ENCODE measurements at places on chromosomes 5 and 9.

GRCh38 chr5:159850160-159850559, 66.1 kb upstream of the ADRA1B start:
- no peak for DNase-seq

DNA sequence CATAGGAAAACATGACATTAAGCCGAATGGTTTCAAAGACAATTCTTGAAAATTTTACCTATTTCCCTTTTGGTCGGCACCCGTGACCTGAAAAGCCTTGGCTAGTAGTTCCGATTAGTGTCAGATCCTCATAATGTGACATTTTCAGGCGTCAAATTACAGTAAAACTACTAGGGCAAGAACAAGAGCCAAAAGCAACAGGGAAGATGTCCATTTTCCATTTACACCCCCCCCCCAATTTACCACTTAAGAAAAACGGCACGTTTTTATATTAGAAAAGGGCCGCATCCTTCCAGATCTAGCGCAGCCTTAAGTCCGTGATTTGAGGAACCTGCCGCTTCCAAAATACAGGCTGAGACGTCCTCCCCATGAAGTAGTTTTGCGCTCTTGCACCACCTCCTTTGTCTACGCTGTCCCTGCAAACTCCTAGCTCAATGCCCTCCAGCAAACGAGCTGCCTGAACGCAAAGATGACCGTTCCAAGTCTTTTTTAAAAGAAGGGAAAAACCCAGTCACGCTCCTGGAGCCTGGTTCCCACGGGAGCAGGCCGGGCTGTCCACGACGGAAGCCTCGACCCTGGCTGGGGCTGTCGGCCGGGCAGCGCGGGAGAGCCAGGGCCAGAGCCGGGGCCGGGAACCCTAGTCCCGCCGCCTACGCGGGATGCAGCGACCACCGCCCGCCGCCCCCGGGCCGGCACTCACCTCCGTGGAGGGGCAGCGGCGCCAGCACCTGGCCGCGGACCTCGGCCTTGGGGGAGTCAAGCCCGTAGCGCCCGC, 616 bp downstream of the RNF130 start:
- peak; percentile 43 for DNase-seq

DNA sequence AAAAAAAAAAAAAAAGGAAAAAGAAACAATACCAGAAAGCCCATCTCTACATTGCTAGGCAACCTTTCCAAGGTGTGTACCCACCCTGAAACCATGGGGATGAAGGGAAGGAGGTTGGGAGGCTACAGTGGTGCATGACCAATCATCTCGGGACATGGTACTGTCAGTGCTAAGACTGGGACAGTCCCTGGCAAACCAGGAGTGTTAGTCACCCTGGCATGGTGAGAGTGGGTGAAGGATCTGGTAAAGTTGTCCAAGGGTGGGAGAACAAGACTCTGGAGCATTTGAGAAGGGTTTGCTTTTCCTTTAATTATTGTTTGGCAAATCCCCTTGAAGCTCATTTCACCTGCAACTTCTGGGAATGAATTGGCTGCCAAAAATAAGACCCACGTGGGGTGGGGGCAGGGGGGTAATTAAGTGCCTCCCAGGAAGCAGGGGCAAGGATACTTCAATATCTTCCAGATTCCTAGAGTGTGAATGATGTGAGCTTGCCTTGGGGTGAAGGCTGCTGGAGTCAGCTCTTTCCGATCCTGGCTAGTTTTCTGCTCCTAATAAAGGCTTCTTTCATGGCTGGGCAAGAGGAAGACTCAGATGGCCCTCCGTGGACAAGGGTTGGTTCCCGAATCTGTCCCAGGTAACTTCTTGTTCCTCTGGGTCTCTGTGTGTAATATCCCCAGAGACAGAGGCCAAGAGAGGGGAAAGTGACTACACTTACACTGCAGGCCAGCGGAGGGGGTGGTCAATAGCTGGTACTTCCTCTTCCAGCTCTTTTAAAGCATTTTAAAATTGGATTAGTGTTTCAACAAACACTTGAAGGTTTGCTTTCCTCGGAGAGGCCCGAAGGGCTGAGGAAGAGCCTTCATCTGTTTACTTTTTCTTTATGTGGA, 61.6 kb upstream of the SPRY4 start:
- DNase-seq: no peak

- no peak for DNase-seq
Measured at GRCh38 chr9:115628426-115628825, 510.5 kb upstream of the TNC start.

DNA sequence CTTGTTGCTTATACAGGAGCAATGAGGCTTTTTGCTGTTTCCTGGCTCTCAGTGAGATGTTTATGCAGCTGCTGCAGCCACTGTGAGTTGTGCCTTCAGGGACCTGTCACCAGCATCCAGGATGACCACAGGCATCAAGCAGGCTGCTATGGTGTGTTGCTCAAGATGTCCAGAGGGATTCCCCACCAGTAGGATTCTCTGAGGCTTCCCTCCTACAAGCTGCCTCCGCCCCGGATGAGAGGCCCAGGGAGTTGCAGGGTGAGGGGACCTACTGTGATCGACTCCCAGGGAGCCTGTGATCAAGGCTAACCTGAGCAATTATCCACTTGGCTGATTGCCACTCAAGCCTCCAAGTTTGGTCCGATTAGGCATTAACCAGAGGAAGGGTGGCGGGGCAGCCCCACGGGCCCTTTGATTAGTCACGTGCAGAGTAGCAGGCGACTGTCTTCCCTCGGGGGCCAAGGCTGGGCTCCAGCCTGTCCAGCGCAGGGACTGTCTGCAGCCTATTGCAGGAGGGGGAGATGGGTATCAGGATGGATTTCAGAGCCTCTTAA, 1.8 kb upstream of the FAT2 start:
- DNase-seq: no peak

DNA sequence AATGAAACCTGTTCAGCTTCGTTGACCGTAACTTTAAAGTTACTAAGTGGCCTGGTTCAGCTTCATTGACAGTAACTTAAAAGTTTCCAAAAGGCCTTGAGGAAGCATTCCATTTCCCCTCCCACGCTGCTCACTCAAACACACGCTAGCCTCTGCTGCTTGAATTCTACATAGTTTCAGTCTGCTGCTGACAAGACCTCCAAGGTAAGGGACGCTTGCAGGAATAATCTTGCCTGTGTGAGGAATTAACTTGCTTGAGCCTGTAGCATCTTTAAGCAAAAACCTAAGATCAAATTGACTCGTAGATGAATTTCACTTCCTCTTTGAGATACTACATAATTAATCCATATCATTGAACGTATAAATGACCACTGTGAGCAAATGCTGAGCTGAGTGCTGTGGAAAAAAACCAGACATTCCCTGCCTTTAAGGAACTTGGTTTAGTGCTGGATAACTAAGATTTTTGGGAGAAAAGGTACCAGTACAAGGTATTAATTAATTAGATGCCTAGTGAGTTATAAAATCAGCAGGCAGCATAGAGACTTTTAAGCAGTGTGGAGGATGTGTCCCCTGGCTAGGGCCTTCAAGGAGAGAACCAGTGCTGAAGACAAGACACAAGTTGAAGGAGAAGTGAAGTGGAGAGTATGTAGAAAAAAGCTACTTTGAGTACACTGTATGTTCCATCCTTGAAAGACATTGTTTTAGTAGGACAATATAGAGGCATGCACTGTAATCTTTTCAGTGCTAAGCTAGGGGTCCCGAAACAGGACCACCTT, 39.2 kb downstream of the GRAMD2B start:
- no peak for DNase-seq

- DNase-seq: no peak
Measured at GRCh38 chr5:173228639-173229381, 6.2 kb downstream of the NKX2-5 start.

DNA sequence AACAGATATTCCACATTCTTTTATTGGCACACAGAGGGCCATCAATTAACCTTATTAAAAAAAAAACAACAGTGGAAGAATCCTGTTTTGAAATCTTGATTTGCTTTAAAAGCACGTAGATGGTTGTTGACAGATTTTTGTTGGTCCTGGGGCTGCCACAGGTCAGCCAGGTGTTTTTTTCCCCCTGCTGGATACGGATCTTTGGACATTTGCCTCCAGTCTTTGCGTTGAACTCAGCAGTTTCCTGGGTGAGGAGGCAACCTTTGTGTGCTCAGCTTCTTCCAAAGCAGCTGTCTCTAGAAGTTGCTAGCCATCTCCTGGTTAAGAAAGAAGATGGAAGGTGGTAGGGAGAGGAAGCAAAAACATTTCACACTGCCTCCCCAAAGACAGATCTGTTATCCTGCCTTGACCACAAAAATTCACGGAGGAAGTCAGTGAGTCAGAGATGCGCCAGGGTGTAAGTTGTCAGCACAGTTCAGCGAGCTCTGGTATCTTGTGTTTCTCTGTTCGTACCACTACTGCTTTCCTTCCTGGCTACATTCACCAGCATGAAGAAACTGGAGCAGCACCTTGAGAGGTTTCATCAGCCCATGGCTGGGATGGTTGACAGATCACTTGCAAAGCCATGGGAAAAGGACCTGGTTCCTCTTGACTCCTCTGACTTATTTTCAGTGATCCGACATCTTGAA, 207.3 kb downstream of the ARHGAP26 start:
- DNase-seq: peak; percentile 81

- DNase-seq: no peak
Measured at GRCh38 chr5:80070338-80071056, 35.3 kb downstream of the THBS4 start.

GRCh38 chr9:110936719-110937452, 101.4 kb downstream of the LPAR1 start:
- no peak for DNase-seq

- no peak for DNase-seq
Measured at GRCh38 chr5:105639511-105639910, 2031.2 kb downstream of the EFNA5 start.

DNA sequence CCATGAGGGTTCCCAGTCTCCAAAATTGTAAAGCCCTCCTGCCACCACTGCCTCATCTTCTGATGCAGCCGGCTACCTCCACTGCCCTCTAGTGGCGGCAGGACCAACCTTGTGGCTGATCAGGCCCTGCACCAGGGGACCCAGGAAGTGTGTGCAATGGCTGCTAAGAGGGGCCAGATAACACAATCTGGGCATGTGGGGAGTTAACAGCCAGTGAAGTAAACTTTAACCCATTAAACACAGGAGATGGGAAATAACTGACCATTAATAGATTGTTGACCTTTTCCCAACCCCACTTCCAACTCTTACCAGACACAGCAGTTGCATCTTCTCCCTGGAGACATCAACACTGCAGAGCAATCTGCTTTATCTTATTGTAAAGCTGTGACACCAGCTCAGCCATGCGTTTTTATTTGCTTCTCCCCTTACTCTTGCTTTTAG, 63.3 kb downstream of the FREM1 start:
- peak; percentile 1 for DNase-seq

GRCh38 chr9:68781928-68782327, 76.9 kb downstream of the PIP5K1B start:
- DNase-seq: no peak

- DNase-seq: no peak
Measured at GRCh38 chr5:56078278-56079156, 83.8 kb upstream of the IL6ST start.

- DNase-seq: no peak
Measured at GRCh38 chr5:149429839-149430721, 51.0 kb upstream of the IL17B start.

GRCh38 chr5:144472221-144472620, 301.5 kb downstream of the KCTD16 start:
- no peak for DNase-seq

DNA sequence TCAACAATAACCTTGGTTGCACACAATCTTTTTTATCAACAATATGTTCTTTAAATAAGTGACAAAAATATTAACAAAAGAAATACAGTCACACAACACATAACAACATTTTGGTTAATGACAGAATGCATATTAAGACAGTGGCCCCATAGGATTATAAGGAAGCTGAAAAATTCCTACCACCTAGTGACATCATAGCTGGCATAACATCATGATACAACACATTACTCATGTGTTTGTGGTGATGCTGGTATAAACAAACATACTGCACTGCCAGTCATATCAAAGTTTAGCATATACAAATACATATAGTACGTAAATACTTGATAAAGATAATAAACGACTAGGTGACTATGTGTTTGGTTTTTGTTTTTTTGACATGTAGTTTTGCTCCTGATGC, 344.8 kb upstream of the POU5F2 start:
- no peak for DNase-seq

DNA sequence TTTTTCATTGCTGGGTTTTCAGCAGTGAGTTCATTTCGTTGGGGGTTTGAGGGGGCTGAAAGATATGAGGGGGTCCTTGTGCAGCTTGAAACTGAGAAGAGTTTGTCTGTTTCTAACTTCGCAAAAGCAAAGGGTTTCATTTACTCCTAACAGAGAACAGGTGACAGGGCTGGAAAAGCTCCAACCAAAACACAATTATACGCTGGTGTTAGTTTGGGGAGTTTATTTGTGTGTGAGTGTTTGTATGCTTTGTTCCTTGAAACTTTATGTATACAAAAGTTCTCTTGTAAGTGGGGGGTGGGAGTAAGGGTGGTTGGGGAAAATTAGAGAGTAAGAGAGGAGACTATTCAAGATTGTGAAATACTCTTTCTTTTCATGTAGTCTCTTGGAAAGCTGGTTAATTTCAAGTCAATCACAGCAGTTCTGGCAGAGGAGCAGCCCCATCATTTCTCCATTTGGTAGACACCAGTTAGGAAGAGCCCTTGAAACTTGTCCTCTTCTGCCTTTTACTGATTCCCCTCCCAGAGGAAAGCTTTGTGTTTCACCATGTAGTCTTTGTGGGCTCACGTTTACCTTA, 881 bp downstream of the TNFAIP8 start:
- DNase-seq: no peak

DNA sequence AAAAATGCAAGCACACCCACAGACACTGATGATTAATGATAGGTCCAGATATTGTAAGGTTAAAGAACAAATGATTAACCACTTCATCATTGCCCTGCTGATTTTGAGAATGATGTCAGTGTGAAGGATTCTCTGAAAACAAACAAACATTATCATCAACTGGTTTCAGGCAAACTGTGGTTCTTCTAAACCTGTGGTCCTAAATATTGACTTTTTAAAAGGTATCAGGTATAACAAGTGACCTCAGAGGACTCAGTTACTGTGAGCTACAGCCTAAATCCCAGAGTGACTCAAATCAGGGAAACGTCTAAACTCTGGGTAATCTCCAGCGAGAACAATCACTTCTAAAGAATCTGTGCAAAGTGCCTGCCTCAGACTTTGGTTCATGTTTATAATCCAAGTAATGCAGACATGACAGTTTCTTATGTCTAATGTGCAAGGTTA, 172.3 kb upstream of the CDH6 start:
- DNase-seq: no peak

- no peak for DNase-seq
Measured at GRCh38 chr5:69007163-69007562, 86.7 kb upstream of the SLC30A5 start.

GRCh38 chr9:115117999-115118878, at the start of gene TNC:
Gene TNC (minus strand): TSS chr9:115118157. CDS start chr9:115091018, 27,139 bp downstream.
- no peak for DNase-seq

GRCh38 chr5:2639425-2639824, 112.1 kb downstream of the IRX2 start:
- no peak for DNase-seq

- DNase-seq: no peak
Measured at GRCh38 chr5:134656690-134657089, 8.1 kb downstream of the SEC24A start.

GRCh38 chr9:94783102-94783682, 56.7 kb downstream of the AOPEP start:
- peak; percentile 76 for DNase-seq

GRCh38 chr9:93597142-93597706, 20.8 kb downstream of the PHF2 start:
- no peak for DNase-seq

GRCh38 chr9:17942498-17942897, 363.6 kb downstream of the SH3GL2 start:
- DNase-seq: no peak

- no peak for DNase-seq
Measured at GRCh38 chr5:20276959-20277263, 288.9 kb upstream of the CDH18 start.

- no peak for DNase-seq
Measured at GRCh38 chr9:113817171-113817570, 58.9 kb upstream of the ZNF618 start.

All from SW 1271 (cell line).